ENCODE measurements at places on chromosomes 1 and 21.

DNA sequence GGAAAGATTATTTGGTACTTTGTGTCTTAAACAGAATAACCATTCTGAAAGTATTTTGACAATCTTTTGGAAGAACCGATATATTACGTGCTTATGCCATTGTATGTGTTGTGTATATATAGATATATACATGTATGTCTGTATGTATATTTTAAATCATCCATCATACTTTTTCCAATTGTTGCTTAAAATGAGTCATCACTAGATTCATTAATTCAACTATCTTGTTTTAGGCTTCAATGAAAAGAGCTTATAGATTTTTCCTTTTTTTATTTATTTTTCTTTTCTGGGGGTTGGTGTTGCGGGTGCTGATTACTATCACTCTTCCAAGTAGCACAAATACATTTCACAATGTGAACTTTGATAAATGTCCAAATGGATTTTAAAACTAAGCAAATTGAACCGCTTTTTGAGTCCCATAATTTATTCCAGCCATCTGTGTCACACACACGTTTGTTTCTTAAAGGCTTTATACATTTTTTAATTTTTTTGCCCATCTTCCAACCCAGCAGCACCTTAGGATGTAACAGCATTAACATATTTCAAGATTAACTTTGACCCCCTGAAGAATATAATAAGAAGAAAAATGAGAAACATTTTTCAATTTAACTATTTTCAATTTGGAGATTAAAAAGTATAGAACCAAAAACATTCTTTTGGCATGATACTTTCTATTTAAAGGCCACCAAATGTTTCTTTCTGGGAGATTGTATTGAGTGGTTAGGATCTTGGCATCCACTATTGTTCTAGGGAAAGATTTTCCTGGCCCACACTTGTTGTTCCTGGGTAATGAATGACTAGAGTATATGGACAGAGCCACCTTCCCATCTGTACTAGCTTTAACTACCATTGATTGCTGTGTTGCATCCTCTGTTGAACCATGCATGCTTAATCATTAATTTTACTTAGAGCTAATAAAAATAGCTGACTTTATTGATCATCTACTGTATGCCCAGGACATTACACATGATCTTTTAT is 9.3 kb upstream of the DPYD start:
- peak; percentile 32 for DNase-seq

DNA sequence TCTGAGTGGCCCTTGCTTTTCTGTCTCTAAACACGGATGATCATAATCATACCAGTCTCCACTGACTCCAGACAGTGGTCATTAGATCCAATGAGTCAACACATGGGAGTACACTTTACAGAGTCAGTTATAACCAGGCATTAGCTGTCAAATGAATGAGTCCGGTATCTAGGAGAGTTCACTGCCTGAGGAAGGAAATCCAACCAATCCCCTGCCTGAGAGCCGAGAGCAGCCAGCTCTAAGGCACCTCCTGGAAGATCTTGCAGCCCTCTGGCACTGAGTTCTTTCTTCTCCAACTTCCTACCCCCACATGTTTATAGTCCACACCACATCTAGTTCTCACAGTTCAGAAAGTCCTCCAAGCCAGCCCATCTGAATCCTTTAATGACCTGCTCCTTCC is 29.4 kb upstream of the RBM15 start:
- DNase-seq, result peak; percentile 25

DNA sequence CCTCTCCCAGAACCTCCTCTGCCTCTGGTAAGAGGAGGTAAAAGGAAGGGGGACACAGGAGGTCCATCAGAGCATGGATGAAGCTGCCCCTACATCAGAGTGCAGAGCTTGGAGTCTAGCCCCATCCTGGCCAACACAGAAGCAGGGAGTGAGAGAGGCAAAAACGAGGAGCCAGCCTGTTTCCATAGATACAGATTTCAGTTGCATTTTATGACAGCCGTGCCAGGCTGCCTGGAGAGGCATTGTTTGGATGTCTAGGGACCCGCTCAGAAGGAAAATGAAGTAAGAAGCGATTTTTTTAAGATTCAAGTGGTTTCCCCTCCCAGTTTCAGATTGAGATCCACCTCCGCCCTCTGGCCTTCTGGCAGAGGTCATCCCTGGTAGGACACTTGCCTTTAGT is 11.5 kb upstream of the GJA8 start:
- DNase-seq, result no peak

DNA sequence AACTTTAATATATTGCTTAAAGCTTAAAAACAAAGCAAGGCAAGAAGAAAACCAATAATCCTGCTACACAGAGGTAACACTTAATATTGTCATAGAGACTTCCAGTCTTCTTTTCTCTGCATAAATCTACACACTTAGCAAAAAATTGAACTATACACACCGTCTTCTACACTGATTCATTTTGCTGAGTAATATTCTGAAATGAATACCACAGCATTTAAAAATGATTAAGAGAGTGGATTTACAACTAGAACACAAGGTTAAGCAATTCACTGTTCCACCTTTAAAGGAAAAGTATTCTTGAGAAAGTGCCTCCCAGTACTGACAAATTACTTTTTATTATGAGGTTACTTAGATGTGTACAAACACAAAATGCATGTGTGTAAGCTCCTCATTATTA is 22.2 kb upstream of the ITPKB start:
- DNase-seq, result no peak

DNA sequence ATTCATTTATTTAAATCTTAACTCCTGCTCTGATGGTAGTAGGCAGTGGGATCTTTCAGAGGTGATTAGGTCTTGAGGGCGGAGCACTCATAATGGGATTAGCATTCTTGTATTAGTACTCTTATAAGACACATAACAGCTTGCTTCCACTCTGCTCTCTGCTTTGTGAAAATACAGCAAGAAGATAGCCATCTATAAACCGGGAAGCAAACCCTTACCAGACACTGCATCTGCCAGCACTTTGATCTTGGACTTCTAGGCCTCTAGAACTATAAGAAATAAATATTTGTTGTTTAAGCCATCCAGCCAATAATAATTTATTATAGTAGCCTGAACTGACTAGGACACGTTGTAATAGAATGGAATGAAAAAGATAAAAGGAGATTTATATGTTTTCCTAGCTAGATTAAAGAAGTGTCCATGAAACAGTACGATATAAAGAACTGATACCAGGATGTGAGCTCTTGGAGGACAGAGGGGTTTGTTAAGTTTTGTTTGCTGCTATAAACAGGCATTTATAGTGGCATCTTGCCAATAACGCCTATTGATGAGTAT is 869.9 kb downstream of the MRPL39 start:
- DNase-seq, result no peak

GRCh38 chr21:36981049-36981391 is 14.6 kb upstream of the HLCS start:
- no peak for DNase-seq

DNA sequence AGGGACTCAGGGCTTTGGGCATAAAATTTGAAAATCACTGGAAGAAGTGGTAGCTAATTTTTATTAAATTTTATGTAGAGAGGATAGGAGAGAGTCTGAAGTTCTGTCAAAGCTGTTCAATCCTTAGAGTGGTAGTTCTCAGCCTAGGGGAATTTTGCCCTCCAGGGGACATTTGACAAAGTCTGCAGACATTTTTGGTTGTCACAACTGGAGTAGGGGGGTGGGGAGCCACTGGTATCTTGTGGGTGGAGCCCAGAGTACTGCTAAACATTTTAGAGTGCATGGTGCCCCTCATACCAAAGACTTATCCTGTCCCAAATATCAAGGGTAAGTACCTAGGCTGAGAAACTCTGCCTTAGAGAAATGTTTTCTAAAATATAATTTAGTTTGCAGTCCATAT is 30.2 kb downstream of the RASAL2 start:
- peak; percentile 46 for DNase-seq

- DNase-seq, result peak; percentile 82
These were observed 11.0 kb downstream of the DMRTB1 start for GRCh38 chr1:53470155-53470554.

All from fibroblast of skin of back (primary cell).